GM03348 (cell line): ENCODE measurements at places on chromosomes 5 and 9.

DNA sequence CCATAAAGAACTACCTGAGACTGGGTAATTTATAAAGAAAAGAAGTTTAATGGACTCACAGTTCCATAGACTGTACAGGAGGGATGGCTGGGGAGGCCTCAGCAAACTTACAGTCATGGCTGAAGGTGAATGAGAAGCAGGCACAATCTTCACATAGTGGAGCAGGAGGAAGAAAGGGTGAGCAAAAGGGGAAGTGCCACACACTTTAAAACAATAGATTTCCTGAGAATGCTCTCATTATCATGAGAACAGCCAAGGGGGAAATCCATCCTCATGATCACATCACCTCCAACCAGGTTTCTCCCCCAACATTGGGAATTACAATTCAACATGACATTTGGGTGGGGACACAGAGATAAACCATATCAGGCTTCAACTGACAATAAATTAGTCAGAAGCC lies 664.9 kb downstream of the TAF11L14 start:
- DNase-seq, result no peak

GRCh38 chr9:18834740-18835361 lies 198.2 kb downstream of the SAXO1 start:
- DNase-seq, result no peak

GRCh38 chr9:120878188-120879130 lies 1.5 kb upstream of the PHF19 start:
- no peak for DNase-seq

GRCh38 chr9:114030364-114030763 lies 47.7 kb downstream of the AMBP start:
- no peak for DNase-seq

GRCh38 chr5:159833846-159834245 lies 82.4 kb upstream of the ADRA1B start:
- no peak for DNase-seq

DNA sequence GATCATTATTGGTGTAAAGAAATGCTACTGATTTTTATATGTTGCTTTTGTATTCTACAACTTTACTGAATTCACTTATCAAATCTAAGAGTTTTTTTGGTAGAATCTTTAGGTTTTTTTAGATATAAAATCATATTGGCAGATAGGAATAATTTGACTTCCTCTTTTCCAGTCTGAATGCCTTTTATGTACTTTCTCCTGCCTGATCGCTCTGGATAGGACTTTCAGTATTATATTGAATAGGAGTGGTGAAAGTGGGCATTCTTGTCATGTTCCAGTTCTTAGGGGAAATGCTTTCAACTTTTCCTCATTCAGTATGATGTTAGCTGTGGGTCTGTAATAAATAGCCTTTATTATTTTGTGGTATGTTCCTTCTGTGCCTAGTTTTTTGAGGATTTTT lies 8.3 kb downstream of the AHRR start:
- no peak for DNase-seq

GRCh38 chr9:112933696-112934095 lies 43.0 kb upstream of the SLC46A2 start:
- no peak for DNase-seq

- peak; percentile 57 for DNase-seq
Measured at GRCh38 chr5:98397081-98397480, 376.4 kb upstream of the RGMB start.

GRCh38 chr9:20199111-20199510 lies 410.3 kb upstream of the SLC24A2 start:
- DNase-seq, result no peak
